ENCODE measurements at places on chromosomes 2 and 18.

DNA sequence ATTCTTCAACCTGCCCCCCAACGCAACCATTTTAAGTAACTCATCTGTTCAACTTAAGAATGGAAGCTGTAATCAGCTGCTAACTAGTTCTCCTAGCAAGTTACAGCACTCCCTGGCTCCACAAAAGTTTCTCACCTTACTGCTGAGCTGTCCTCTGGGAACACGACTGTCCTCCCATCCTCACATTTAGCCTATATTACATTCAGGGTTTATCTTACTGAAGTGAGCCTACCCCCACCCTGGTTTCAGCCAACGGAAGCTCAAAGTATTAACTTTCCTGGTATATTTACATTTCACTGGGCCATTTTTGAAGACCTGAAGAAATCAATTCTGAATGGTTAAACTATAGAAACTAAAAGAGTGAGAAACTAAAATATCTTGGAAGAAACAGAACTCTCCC, 64.9 kb upstream of the TANK start:
- no peak for DNase-seq

DNA sequence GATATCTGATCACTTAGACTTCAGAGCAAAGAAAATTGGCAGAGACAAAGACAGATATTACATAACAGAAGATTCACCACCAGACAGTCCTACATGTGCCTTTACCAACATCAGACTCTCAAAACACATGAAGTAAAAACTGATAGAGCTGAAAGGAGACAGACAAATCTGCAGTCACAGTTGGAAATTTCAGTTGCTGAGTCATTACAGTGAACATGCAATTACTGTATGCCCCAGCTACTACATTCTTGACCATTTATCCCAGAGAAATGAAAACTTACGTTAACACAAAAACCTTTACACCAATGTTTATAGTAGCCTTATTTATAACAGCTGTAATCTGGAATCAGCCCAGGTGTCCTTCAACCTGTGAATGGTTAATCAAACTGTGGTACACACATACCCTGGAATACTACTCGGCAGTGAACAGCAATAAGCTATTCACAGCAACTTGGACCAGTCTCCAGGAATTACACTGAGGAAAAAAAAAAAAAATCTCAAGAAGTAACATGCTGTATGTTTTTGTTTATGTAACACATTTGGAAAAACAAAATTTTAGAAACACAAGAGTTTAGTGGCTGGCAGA, 7.5 kb upstream of the SCLY start:
- DNase-seq = no peak

DNA sequence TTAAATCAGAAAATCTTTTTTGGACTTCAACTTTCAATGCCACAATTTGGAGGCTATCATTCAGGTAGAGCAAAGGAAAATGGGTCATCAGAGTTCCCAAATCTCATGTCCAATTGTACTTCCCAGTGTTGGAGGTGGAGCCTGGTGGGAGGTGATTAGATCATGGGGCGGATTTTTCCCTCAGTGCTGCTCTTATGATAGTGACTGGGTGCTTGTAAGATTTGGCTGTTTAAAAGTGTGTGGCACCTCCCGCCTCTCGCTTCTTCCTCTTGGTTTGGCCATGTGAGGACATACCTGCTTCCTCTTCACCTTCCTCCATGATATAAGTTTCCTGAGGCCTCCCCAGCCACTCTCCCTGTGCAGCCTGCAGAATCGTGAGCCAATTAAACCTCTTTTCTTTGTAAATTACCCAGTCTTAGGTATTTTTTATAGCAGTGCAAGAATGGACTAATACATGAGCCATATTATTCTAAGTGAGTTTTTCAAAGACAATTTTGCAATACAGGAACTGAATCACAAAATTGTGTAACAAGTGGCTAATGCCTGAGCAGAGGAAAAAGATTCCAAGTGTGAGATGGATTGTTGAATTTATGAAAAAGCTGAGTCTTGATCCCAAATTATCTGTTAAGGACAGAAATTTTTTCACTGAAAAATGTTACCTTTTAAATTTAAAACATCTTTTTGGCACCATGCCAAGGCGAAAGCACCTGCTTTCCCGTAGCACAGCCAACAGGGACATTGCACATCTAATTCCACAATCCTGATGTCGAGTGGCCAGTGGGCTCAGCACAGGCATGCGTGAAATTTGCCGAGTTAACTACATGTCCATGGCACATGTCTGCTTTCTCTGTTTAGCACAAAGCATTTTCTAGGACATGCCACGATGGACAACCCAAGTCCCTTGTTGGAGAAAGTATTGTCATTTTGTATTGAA, 150.9 kb downstream of the COL6A3 start:
- no peak for DNase-seq

DNA sequence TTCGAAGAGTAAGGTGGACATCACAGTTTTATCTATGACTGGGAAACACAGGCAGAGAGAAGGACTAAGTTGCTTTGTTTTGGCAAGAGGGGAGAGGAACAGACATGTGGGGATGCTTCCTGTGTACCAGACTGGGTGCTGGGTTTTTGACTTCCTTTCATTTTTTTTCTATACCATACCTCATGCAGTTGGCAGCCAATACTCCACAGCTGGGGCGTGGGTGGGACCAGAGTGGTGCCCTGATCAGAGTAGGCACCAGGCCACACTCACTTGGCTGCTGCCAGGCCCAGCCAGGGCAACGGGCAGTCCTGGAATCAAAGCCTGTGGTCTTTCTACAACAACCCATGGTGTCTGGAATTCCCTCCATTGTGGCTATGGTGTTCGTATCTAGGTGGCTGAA, 45.2 kb downstream of the SH3RF3 start:
- DNase-seq = no peak

- no peak for DNase-seq
Measured at GRCh38 chr2:224283466-224283965, 118.4 kb downstream of the FAM124B start.

GRCh38 chr2:128523457-128523856, 204.8 kb upstream of the HS6ST1 start:
- no peak for DNase-seq

GRCh38 chr18:75261430-75262223, 51.0 kb downstream of the TSHZ1 start:
- DNase-seq = no peak

GRCh38 chr18:76467371-76468190, 27.5 kb downstream of the ZNF516 start:
- no peak for DNase-seq

DNA sequence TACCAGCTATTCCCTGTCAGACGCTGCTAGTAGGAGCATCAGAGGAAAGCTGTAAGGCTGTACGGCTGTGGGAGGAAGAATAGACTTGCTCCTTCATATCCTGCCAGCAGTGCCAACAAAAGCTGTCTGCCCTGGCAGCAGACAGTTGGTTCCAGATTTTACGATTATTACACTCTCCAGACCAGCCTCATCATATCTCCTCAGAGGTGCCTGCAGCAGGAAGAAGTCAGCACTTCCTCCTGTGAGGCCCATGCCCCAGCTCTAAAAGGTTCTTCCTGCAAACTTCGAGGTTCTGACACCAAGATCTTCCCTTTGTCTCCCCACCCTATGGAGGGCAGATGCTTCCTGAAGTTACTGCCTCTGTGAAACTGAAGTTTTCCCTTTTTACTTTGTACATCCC, 537.7 kb upstream of the PKDCC start:
- DNase-seq = no peak
